SK-N-SH treated with all-trans-retinoic acid at 6 μM for 48 hours (cell line): ENCODE measurements at places on chromosomes 11 and 22.

DNA sequence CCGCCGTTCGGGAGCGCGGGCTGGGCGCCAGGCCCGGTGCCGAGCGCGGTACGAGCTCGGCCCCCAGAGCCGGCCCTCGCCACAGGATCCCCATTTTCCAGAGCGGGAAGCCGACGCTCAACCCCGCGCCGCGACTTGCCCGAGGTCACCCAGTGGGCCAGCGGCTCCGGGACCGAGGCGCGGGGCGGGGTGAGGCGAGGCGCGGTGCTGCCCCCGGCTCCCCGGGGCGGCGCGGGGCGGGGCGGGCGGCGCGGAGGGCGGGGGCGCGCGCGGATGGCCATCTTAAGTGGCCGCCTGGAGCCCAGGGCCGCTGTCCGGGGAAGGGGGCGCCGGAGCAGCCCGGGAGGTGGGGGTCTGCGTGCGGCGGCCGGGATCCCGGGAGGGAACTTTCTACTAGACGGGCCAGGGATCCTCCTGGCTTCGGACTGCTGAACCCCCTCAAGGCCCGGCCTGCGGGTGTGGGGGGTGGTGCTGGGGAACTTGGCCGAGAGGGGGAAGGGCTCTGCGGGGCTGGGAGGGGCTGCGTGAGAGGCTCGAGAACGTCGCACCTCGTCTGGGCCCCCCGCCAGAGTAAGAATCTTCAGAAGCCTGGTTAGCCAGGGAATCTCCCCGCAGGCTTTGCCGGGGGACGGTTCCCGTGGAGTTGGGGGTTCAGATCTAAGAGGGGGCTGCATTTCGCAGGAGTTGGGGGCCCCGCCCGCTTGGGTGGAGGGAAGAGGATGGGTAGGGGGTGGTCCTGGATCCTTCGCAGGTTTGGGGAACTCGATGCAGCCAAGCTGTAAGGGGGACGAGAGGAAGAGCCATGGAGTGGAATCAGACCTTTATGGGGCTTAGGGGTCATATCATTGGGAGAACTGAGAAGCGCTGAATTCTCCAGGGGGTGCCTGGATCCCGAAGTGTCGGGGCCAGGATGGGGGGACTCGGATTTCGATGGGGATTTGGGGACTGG, 678 bp upstream of the INPPL1 start:
- peak; percentile 68 for ATAC-seq

GRCh38 chr11:131975619-131976018, 605.2 kb downstream of the NTM start:
- ATAC-seq: no peak

DNA sequence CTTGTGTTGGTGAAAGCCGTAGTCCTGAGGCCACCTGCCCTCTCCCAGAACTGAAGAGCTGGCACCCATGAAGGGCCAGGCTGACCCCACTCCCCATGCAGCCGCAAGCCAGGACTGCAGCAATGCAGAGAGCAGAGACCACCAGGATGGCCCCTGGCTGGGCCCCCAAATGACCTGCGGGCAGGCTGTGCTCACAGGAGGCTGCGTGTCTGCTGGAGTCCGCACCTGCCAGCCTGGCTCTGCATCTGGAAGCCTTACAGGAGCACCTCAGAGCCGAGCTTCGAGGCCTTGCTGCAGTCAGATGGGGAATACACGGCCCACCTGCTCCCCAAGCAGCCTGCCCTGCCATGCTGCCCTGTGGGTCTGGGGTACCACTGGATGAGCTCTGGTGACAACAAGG, 1336.8 kb downstream of the TBC1D22A start:
- ATAC-seq: no peak

DNA sequence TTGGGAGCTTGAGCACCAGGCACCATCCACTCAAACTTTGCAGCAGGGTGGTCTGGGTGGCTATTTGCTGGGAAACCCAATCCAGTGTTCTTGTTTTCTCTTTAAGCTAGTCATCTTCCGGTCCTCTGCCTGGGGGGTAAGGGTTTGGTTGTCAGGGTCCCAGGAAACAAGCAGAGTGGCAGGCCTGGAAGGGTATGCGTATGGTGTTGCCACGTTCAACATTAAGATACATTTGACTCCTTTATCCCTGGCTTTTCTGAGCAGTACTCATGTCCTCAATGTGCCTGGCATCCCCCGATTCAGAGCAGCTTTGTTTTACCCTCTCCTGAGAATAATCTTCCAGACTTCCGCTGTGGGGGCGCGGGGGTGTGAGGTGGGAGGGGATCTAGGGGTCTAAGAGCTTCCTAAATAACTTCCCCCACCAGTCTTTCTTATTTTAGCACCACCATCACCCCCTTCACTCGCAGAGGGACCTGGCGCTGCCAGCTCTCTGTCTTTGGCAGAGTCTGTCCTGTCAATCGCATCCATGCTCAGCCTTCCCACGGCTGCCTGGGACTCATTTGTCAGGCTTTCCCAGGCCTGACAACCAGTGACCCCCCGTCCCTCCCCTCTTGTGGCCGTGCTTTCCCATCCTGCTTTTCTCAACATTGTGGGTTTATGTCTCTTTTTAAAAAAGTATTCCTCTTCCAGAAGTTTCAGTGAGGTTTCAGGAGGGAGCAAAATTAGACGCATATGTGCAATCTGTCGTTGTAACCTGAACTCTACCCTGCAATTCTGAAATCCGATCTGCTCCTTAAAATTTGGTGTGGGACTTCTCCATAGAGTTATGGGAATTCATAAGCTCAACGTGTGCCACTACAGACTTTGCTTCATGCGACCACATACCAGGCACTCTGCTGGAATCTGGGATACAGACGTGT, 27.0 kb upstream of the RBFOX2 start:
- peak; percentile 80 for ATAC-seq

DNA sequence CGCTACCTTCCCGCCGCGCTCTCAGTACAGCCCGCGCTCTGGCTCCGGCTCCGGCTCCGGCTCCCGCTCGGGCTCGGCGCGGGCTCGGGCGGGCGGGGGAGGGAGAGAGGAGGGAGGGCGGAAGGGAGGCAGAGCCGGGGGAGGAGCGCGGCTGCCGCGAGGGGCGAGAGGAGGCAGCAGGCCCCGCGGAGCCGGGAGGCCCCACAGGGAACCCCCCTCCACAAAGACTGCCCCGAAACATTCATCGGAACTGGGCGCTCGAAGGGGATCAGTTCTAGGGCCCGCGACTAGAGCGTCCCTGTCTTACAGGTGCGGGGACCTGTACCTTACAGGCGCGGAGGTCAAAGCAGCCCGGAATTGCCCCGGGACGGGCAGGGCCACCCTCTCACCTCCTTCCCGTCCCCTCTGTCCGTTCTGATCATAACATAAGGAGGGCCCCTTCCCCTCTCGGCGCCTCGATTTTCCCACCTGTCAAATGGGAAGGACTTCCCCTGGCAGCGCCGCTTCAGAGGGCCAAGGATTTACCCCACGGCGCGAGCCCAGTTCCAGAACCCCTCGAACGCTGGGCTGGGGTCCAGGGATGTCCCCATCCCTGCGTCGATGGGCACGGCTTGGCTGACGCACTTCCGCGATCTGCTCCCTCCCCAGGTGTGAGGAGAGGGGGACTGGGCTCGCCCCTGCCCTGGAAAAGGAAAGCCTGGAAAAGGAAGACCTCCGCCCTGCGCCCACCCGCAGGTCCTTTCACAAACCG, at the start of gene SHISA8:
TSS of gene SHISA8 (minus strand) at position 40 of the 751 bp plus-strand sequence. CDS start 407 bp downstream, outside the sequence.
- ATAC-seq: peak; percentile 23; the same call in 1 of the 3 replicates

DNA sequence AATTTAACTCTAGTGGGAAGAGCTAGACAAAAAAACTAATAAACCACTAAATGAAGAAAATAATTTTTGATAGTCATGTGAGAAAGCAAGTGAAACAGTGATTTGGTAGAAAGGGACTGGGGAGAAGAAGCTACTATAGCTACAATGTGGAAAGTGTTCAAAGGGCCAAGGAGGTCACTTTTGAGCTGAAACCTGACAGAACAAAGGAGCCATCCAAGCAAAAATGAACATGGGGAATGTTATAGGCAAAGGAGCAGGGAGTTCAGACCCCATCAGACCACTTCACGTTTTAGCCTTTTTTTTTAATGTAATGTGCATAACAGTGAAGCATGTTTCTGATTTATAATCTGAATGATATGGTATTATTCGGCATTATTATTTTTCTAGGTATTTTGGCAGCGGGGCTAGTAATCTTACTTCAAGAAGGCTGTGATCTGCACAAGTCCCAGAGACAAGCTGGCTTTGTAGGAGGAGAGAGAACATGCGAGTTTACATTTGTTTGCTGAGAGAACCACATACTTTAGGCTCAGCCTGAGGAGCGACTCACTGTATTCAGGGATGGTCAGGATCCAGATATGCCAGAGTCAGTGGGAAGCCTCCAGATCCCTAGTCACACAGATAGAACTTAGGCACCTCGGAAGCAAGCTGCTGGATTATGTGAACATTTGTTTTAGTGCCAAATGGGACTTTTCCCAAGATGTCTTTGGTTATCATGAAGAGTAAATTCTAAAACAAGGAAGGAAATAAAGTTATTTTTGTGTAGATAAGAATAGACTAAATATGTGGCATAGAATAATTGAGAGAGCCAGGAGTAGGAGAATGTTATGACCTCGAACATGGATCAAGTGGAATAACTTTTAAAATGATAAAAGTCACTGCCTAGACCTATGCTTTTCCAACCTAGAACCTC, 118.6 kb downstream of the TRIM44 start:
- peak; percentile 98 for ATAC-seq
